Stimulated activated CD4-positive, alpha-beta T cell treated with anti-CD3 and anti-CD28 coated beads, TNF-alpha, amount 100 ng/mL, for 4 hours (primary cell): ENCODE measurements at places on chromosomes 1 and 21.

GRCh38 chr1:165826565-165827267 is 698 bp upstream of the UCK2 start:
- DNase-seq, result no peak

GRCh38 chr1:89936694-89937093 is 58.2 kb upstream of the ZNF326 start:
- no peak for DNase-seq

GRCh38 chr1:51576085-51576444 is 40.8 kb upstream of the OSBPL9 start:
- no peak for DNase-seq

DNA sequence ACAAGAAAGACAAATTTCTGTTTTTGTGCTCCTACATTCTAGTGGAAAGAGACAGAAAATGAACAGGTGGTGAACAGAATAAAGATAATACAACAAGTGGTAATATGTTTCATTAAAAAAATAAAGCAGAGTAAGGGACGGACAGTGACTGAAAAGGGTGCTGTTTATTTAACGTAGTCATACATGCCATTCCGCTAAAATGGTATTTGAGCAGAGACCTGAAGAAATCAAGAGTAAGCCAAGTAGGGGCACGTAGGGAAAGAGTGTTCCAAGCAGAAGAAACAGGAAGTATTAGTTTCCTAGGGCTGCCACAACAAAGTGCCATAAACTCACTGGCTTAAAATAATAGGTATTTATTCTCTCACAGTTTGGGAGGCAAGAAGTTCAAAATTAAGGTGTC is 65.6 kb upstream of the KCTD3 start:
- DNase-seq, result no peak

DNA sequence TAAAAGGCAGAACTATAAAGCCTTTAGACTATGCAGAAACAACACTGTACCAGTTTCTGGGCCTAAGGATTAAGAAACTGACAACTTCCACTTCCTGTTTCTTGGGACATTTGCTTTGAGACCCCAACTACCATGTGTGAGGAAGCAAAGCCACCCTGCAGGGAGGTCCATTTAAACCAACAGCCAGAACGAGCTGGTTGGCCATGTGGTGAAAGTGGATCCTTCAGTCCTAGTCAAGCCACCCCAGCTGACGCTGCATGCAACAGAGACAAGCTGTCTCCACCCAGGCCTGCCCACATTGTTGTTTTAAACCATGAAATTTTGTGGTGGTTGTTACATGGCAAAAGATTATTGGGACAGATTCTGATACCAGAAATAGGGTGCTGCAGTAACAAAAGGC is 31.8 kb upstream of the SLFNL1 start:
- no peak for DNase-seq

- no peak for DNase-seq
These were observed 33.6 kb downstream of the RPRD2 start for GRCh38 chr1:150397392-150398032.

GRCh38 chr21:45938453-45938755 is 43.2 kb upstream of the COL6A1 start:
- no peak for DNase-seq

GRCh38 chr1:212315907-212316306 is 30.7 kb downstream of the PPP2R5A start:
- DNase-seq, result no peak

GRCh38 chr1:212341090-212341489 is 55.9 kb downstream of the PPP2R5A start:
- DNase-seq, result no peak

- peak; percentile 20 for DNase-seq
These were observed 648 bp downstream of the S100PBP start for GRCh38 chr1:32817815-32818786.

DNA sequence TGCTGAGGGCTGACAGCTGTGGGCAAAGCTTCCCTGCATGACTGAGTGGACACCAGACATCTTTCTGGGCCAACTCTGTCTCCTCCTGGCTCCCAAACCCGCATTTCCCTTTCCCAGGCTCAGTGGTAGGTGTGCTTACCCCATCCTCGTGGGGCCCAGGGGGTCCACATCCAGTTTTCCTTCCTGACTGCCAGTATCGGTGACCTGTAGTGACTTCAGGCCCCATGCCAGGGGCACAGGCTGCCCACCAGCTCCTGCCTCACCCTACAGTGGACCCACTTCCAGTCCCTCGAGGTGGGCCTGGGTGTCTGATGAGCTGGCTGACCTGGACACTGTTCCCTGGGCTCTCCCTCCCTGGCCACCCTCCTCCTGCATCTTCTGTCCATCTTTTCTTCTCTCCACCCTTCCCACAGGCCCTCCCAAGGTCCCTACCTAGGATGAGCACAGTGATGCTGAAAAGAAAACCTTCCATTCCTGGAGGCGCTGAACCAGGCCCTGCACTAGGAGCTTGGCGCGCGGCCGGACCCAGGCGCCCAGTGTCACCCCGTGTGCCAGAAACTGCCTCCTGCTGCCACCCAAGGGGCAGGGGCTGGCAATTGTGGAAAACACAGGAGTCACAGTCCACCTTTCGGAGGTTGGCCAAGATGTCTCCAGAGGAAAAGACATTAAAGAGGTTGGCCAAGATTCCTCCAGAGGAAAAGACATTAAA is 67.1 kb downstream of the RUNX3 start:
- DNase-seq, result no peak

GRCh38 chr1:232894436-232894835 is 56.0 kb upstream of the NTPCR start:
- no peak for DNase-seq

- DNase-seq, result no peak
These were observed 114.4 kb upstream of the TNR start for GRCh38 chr1:175857756-175858155.

GRCh38 chr1:237701534-237701933 is 189.2 kb downstream of the ZP4 start:
- no peak for DNase-seq

DNA sequence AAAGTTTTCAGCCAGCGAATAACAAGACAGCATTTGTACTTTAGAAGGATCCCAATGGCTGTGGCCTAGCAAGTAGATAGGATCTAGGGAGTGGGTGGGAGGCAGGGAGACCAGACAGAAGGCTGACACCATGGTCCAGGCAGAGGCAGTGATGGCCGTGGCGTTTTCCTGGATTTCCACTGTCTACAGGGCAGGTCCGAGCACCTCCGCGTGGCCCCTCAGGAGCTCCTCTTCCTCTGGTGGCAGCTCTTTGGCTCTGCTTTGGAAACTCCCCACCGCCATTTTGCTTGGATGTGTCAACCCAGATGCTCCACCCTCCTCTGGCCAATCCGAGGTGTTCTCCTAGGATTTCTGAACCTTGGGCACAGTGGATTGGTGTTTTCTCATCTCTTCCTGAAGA is 25.1 kb downstream of the PADI4 start:
- no peak for DNase-seq

DNA sequence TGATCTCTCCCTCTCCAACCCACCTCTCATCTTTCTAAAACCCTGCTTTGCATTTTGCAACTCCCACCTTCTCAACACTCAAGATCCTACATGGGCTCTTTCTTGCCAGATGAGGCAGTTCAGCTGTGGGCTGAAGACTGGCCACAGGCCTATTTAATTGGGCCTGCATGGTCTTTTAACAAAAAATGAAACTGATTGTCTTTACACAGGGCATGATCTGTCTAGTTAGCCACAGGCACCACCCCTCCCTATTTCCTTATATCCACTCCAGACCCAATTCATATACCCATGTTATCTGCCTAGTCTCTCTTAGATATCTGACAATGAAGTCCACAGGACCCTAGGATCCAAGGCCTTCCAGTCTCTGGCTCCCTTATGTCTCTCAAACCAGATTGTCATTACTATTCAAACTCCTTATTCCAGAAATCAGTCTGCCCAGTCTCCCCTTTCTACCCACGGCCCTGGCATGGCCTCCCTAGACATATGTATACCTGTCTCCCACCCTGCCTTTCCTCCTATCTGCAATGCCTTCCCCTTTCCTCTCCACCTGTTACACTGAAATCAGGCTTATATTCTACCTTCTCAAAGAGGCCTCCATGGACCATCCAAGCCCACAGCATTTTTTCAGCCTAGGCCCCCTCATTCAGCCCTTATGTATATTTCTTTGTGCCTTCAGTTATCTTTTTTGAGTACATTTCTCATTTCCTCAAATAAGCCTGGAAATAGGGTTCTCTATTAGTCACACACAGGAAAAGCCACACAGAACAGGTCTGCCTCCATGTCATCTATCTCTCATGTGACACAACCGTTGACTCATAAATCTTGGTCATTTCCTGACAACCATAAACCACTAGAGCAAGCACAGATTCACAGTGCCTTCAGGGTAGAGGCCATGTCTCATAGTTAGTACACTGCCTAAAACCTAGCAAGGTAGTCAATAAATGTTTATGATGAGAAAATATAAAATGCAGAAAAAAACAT is 39.0 kb downstream of the LPAR3 start:
- no peak for DNase-seq

GRCh38 chr1:56095696-56096665 is 483.4 kb downstream of the PLPP3 start:
- DNase-seq, result no peak

GRCh38 chr1:205972081-205972480 is 28.8 kb upstream of the SLC26A9 start:
- no peak for DNase-seq

DNA sequence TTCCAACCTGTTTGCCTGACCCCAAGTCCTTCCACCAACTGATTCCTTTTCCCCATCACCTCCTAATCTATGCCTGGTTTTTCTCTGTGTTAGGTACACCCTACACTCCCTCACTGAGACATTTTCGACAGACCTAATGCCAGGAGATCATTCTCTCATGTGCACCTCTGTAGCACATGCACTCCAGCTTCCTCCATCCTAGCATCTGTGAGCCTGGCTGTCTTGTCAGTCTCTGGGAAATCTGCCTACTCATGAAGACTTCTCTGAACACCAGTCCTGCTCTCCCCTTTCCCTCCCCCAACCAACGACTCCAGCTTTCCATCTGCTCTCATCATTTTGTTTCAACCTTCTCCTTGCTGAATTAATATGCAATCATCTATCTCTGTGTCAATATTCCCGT is 987 bp downstream of the MED8 start:
- DNase-seq, result no peak

- peak; percentile 73 for DNase-seq
These were observed 19.3 kb upstream of the SAMD11 start for GRCh38 chr1:904310-904950.

- no peak for DNase-seq
These were observed 263.4 kb upstream of the SNX7 start for GRCh38 chr1:98398092-98398491.

DNA sequence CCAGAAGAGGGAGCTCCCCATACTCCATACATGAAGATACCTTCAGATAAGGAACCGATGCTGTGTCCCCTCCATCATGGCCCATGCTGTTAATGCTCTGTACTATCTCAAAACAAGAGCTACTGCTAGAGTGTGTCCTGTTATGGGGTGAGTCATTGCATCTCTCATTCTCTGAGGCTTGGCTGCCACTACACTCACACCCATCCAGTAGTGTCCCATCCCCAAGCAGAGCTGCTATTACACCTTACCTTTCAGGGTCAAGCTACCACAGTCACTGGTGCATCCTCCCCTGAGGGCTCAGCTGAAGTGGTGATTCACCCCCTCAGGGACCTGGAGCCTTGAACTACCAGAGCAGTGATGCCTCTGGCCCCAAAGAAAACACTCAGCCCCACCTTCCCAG is 198.5 kb downstream of the PLA2G4A start:
- no peak for DNase-seq

DNA sequence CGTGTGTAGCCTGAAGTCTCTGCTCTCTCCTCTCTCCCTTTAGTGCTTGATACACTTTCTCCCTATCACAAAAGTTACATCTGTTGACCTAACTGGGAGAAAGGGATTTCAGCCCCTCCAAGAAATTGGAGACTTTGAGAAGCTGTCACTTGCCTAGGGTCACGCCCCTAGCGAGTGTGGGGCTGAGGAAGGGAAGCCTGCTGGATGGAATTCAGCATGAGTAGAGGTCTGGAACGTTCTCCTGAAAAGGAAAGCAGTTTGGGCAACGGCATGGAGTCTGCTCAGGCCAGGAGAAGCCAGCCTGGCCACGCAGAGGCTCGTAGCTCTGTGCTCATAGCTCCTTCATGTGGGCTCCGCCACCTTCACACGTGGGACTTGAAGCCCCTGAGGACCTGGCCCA is 22.4 kb downstream of the COL16A1 start:
- DNase-seq, result no peak

GRCh38 chr1:238652346-238652968 is 733.9 kb upstream of the CHRM3 start:
- no peak for DNase-seq

GRCh38 chr1:202101184-202101583 is 21.5 kb upstream of the GPR37L1 start:
- no peak for DNase-seq

DNA sequence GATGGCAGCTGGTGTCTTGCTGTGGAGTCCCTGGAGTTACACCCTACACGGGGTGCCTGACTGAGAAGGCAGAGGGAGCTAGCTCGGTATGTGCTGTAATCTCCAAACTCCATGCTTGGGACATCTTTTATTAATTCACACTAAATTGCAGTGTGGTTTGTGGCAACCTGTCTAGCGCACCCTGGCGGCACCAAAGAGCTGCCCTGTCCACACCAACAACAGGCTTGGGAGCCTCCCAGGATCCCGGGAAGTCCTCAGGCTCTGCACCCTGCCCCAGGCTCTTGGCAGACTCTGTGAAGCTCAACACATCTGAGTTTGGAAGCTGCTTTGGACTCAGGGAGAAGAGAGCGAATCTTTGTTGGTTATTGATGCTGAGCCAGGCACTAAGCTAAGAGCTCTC is 138.9 kb downstream of the IGSF21 start:
- no peak for DNase-seq

- no peak for DNase-seq
These were observed 40.9 kb downstream of the ALPL start for GRCh38 chr1:21550097-21550496.

DNA sequence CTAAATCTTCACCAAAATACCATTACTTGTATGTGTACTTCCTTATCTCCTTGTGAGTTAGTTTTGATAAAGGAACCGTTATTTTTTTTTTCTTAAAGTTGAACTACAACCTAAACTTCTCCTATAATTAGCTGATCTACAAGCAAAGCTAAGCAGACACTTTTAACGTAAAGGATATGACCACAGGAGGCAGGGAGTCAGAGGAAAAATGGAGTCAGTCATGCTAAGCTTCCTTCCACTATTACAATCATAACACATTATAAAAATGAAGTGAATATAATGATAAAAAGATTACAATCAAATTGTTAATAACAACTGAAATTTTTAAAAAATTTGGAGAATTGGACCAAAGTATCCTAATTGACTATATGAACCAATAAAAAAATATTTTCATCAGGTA is 892.6 kb downstream of the KCNT2 start:
- DNase-seq, result no peak

- DNase-seq, result no peak
These were observed 8.7 kb upstream of the MDM4 start for GRCh38 chr1:204507317-204508105.

- DNase-seq, result no peak
These were observed 108.1 kb upstream of the HAO2 start for GRCh38 chr1:119260506-119260905.

GRCh38 chr1:192104128-192104527 is 54.1 kb upstream of the RGS18 start:
- DNase-seq, result no peak

DNA sequence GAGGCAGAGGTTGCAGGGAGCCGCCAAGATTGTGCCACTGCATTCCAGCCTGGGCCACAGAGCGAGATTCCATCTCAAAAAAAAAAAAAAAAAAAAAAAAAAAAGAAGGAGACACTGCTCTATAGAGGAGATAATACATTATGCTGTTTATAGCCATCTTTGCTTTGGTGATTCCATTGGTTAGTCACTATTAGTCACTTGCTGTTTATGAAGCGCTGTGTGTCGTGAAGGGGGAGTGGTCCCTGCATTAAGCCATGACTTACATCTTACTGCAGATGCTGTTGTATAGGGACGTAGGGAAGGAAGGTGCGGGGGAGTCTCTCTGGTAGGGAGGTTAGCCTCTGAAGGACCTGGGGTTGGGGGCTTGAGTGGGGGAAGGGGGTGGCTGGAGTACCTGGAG is 48.3 kb downstream of the HUNK start:
- DNase-seq, result no peak
